Activated CD4-positive, alpha-beta T cell treated with anti-CD3 and anti-CD28 coated beads, Interleukin-2, amount 50 U/mL, for 1 hour (primary cell): ENCODE measurements at places on chromosomes 11 and 22.

- no peak for DNase-seq
Observed at GRCh38 chr11:68988491-68988890, 7.7 kb upstream of the MRGPRD start.

DNA sequence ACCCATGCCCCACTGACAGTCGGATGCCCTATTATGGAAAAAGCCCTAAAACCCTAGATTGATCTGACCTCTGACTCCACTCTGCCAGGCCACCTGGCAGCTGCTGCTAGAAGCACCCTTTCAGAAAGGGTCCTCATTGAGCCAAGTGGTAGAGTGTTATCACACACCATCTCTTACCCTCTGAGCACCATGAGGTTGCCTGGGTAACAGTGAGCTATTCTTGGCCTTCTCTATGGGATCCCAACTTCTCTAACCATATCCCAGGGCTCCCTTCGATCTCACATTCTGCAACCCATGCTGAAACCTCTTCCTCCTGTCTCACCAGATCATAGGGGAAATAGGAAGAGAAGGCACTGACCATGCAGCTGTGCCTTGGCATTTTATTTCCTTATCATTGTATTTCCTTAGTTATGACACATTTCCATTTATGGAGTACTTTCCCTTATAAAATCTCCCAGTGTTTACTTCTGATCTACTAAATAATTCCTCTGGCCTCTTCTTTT lies 52.7 kb downstream of the MPPED2 start:
- no peak for DNase-seq

GRCh38 chr22:40436505-40437431 lies 66.4 kb downstream of the SGSM3 start:
- DNase-seq = peak; percentile 9

- no peak for DNase-seq
Observed at GRCh38 chr11:76670485-76671236, at the start of gene LRRC32. Gene LRRC32 (minus strand): TSS chr11:76670747. CDS start chr11:76665954, 4,793 bp downstream.

GRCh38 chr22:27260087-27260698 lies 541.4 kb downstream of the MN1 start:
- no peak for DNase-seq

DNA sequence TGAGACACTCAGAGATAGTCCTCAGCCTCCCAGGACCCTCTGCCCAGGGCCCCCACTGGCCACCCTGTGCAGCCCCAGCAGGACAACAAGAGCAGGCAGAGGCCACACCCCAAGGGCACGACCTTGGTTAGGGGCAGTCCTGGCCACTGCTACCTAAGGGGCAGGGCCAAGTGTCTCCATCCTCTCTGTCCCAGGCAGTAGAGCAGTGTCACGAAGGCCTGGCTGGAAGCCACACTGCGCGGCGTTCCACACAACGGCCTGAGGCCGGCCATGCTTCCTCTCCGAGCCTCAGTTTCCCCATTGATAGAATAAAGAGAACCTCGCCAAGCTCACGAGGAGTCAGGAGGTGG lies 1074.3 kb downstream of the BRD1 start:
- DNase-seq = no peak

GRCh38 chr11:87322568-87322967 lies 284.8 kb downstream of the TMEM135 start:
- DNase-seq = no peak

- DNase-seq = no peak
Observed at GRCh38 chr11:1224491-1225385, 1.9 kb downstream of the MUC5B start.

- no peak for DNase-seq
Observed at GRCh38 chr11:106461839-106462545, 384.5 kb downstream of the AASDHPPT start.

- no peak for DNase-seq
Observed at GRCh38 chr22:32480238-32480637, 5.6 kb downstream of the FBXO7 start.

DNA sequence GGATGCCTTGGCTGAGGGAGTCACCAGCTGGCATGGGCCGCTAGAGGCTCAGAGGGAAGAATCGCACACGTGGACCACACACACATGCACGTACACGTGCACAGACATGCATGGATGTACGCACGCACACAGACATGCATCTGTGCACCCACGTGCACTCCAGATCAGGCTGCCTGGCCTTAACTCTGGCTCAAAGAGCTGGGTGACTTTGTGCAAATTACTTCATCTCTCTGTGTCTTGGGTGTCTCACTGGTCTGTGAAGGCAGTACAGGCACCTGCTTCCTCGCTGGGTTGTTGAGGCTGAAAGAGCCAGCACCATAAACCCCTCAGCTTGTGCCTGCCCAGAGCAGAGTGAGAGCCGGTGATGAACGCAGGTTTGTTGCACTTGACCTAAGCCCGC lies 28.7 kb downstream of the TMPRSS6 start:
- no peak for DNase-seq

DNA sequence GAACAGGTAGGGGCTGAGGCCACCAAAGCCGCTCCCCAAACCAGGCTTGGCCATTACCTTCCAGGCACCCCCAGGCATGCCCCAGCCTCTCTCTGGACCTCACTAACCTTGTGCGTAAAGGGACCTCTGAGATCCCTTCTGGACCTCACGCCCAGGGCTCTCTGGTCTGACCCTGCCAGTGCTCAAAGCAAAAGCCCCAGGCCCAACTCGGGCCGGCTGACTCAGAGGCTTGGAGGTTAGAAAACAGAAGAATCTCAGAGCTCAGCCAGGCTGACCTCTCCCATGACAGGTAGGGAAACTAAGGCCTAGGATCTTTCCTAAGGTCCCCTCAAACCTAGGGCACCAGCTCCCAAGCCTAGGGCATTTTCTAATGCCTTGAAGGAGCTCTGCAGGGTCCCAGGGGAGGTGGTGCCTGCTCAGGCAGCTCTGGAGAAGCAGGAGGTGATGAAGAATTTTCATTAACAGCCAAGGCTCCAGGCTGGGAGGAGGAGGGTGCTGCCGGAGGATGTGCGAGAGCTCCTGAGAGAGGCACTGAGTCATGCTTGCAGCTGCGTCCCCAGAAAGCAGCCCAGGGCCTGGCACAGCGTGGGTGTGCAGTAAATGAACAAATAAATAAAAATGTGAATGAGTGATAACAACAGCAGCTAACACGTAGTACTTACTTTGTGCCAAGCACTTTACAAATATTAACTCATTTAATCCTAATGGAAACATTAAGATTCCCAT lies 25.6 kb downstream of the ARRB1 start:
- peak; percentile 15 for DNase-seq

DNA sequence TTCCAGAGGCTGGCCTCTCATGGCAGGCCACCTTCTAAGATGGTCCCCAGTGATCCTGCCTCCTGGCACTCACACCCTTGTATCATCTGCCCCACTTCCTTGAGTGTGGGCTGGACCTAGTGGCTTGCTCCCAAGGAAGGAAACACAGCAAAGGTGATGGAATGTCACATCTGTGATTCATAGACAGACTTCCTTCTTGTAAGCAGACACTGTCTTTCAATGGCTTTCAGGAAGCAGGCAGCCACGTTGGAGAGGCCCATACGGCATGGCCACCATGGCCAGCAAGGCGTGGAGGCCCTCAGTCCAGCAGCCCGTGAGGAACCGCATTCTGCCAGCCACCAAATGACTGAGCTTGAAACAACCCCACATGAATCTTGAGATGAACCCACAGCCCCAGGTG lies 11.3 kb downstream of the LMO1 start:
- no peak for DNase-seq

GRCh38 chr11:99260696-99261095 lies 239.9 kb downstream of the CNTN5 start:
- no peak for DNase-seq

- DNase-seq = no peak
Observed at GRCh38 chr11:133893381-133893780, 48.1 kb upstream of the SPATA19 start.

GRCh38 chr11:28366549-28367346 lies 258.6 kb downstream of the METTL15 start:
- DNase-seq = no peak

DNA sequence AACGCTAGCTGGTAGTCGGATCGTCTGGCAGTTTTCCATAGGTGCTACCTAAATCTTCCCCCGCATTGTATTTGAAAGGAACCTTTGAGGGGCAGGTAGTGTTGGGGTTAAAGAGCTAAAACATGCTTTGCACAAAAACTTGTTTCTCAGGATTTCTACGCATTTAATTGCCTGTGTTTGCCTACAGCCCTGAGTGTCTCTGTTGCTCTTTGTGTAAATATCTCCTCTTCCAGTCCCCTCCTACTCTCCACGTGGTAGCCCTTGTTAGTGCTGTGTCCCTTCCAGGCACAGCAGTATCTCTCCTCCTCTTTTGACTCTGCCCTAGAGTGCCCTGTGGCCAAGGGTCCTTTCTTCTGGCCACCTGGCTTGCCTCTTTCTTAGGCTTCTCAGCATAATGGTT lies 81.7 kb downstream of the BARX2 start:
- no peak for DNase-seq

DNA sequence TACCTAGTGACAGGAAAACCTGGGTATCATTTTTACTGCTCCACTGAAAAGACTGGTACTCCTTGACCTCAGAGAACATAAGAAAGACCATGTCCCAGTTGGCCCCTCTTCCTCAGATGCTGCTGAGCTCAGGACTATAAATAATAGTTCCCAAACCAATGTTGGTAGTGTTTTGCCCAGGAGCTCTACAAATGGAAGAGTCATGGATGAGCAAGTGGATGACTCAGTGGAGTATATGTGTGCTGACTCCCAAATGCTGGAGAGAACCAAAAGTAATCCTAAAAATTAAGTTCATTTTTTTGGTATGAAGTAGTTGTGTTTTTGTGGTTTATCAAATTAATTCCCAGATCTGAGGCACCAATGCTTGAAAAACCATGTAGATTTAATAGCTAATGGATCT lies 482.0 kb downstream of the KCNA4 start:
- no peak for DNase-seq

- DNase-seq = no peak
Observed at GRCh38 chr11:44832452-44832851, 105.7 kb downstream of the TSPAN18 start.

GRCh38 chr22:49948958-49949913 lies 11.3 kb upstream of the PIM3 start:
- DNase-seq = no peak

DNA sequence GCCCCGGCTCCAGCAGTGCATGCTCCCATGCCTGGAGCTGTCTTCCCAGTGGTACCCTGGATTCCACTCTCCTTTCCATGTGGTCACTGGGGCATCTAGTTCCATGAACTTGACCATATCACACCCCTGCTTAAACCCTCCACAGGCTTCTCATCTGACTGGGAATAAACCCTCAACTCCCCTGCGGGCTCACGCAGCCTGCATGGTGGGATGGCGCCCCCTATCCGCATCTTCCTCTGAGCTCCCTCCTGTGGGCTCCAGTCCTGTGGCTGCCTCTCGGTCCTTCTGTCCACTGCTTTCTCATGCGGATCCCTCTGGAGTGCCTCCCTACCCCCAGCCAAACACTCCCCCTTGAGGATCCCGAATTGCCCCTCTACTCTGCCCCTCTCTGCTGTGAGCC lies 41.4 kb upstream of the TTLL12 start:
- peak; percentile 28 for DNase-seq

- peak; percentile 49 for DNase-seq
Observed at GRCh38 chr22:50027639-50028537, 15.3 kb upstream of the IL17REL start.

DNA sequence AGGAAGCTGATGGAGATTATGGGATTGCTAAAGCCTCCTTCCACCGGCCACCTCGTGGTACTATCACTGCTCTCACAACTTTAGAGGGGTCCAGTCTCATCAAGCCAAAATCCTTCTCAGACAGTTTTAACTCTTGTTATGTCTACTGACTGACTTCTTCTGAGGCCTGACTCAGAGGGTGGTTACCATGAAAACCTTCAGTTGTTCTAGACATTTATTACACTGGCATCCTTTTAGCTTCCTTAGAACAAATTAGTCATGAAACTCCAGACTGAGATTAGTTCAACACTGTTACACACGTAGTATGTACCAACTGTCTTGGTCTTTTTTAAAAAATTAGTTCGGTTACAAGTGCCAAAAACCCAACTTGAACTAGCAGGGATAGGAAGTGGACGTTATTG lies 7.5 kb downstream of the DIXDC1 start:
- no peak for DNase-seq

GRCh38 chr11:12966002-12966401 lies 43.1 kb upstream of the RASSF10 start:
- no peak for DNase-seq

DNA sequence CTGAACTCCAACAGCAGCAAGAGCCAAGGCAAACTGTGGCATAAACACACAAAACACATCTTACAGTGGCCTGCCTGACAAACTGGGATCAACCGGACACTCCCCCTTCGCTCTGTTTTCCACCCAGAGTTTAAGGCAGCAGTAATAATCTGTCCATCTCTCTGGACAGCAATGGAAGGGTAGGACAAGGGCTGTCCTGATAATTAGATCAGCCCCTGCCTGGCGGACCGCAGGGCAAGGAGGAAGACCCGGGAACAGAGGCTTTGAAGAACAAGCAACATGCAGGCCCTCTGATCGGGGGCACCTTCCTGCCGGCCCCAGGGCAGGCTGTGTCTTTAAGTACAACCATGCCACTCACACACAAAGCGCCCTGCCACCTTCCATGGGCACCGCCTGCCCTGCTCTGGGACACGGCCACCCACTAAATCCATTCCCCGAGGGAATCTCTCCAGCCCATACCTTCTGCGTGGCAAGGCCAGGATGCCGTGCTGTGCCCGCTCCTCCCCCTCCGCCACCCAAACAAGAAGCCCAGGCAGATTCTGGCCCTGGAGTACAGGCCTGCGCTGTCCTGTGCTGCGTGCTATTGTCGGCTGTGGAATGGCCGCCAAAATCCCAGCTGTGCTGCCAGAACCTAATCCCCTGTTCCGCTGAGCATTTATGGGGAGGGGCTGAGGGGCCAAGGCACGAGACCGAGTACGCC lies 38.8 kb downstream of the NUMA1 start:
- peak; percentile 34 for DNase-seq

DNA sequence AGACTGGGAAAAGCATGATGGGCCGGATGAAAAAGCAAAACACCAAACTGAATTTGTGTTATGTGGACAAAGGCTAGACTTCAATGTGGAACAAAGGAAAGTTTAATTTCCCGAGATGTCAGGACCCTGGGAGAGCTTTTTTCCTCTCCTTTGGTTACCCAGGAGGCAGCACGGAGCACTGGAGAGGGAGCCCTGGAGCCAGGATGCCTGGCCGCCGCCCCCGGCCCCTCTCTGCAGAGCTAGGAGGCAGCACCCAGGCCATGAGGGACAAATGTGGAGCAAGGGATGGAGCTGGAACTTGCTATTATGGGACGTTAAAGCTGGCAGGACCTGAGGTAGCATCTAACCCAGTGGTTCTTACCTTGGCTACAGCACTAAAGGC lies 108.9 kb downstream of the MORC2 start:
- DNase-seq = no peak
